ENCODE measurements at places on chromosomes 11 and 22. TPM values are rescaled to one million over a fixed set of nuclear protein-coding genes. Genes with fewer than 3 reads are reported as not detected.

The LSP1 gene
- total RNA-seq, result 18.5 TPM

The PGA5 gene
- 0.39 TPM for total RNA-seq

The SCGB1D4 gene
- total RNA-seq, result not detected

The CLMP gene
- 29.2 TPM for total RNA-seq

The SLC22A25 gene
- total RNA-seq, result 0.10 TPM

The DEFB108B gene
- not detected for total RNA-seq

The SLC15A3 gene
- 8.8 TPM for total RNA-seq

The OR52I1 gene
- total RNA-seq, result not detected

The TSGA10IP gene
- total RNA-seq, result not detected

The P2RX6 gene
- 0.59 TPM for total RNA-seq

The LRRC4C gene
- total RNA-seq, result 4.2 TPM

The RIMBP3C gene
- not detected for total RNA-seq

The DLG2 gene
- total RNA-seq, result 13.7 TPM

The IGSF22 gene
- 0.89 TPM for total RNA-seq

The OMP gene
- total RNA-seq, result not detected

The TRIM34 gene
- 5.2 TPM for total RNA-seq

The GAS2 gene
- 18.9 TPM for total RNA-seq

The RCOR2 gene
- total RNA-seq, result 2.1 TPM

The RHOG gene
- total RNA-seq, result 7.6 TPM

The TRIM49B gene
- total RNA-seq, result not detected

The SCGB1C1 gene
- not detected for total RNA-seq

The STX5 gene
- total RNA-seq, result 38.2 TPM

The NXPE4 gene
- not detected for total RNA-seq

The TAF1D gene
- total RNA-seq, result 316 TPM

The KDM4E gene
- total RNA-seq, result not detected

The OR51L1 gene
- total RNA-seq, result not detected

The CSRP3 gene
- total RNA-seq, result 62.6 TPM

The TENM4 gene
- total RNA-seq, result 27.2 TPM

The OR8G1 gene
- total RNA-seq, result not detected

The PAK1 gene
- 35.2 TPM for total RNA-seq
